Stimulated activated CD4-positive, alpha-beta T cell treated with anti-CD3 and anti-CD28 coated beads, Interleukin-4, amount 100 ng/mL, for 4 hours (primary cell): ENCODE measurements at places on chromosomes 7 and 10.

- no peak for DNase-seq
Observed at GRCh38 chr7:104986628-104987259, 27.3 kb upstream of the KMT2E start.

DNA sequence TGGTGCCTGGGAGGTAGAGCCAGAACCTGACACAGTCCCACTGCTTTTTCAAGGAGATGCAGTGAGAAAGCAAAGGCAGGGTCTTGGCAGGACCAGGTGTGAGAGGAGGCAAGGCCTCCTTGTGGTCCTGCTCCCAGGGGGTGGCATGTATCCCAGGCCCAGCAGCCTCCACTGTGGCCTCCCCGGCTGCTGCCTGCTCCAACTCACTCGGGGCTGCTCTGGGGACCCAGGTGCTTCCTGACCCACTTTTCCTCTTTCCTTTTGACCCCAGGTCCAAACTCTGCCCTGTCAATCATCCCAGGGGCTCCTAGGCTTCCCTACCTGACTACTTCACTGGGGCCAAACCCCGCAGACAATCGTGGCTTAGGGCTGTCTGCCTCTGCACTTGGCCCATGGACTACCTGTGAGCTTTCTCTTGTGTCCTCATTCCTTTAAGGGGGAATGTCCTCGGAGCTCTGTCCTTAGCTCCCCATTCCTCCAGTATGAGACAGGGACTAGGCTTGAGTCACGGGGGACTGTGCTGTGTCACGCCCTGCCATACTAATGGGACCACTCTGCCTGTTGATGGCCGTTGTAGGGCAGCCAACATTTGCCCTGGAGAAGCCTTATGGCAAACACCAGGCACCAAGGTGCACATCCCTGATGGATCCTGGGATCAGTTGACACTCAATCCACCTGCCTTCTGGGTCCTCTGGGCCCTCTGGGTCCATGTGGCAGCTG is 1.1 kb upstream of the AEBP1 start:
- no peak for DNase-seq

DNA sequence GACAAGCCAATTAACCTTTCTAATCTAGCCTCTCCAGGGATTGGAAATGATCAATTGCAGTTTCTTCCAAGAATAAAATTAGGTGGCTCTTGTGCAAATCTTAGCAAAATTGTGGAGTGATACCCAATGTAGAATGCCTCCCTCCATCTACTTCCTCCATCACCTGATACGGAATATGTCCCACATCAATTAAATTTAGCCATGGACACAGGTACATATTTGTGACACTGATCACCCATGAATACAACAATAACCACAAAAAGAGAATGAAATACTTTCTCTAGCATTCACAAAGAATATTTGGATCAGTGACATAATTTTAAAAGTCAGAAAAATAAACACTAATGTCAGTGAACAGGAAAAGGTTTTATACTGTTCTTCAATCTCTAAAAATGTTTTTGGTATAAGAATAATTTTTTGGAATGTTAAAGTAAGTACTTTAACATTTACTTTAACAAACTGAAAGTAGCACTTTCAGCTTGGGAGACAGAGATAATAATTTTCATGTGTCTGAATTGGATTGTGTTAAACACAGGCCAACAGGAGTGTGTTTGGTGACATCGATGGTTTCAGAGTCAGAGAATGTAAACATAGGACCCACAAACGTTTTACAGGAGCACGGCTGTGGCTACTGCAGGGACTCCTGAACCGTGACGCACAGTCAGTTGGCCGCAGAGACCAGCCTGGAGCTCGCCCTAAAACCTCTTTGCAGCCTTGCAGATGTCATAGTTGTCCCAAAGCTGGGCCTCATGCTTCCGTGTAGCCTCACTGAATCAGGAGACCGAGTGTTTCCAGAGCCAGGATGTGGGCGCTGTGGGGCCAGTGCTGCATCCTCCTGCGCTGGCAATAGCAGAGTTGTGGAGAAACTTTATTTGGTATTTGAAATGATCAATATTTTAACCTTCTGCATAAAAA is 7.2 kb downstream of the RBM20 start:
- no peak for DNase-seq

DNA sequence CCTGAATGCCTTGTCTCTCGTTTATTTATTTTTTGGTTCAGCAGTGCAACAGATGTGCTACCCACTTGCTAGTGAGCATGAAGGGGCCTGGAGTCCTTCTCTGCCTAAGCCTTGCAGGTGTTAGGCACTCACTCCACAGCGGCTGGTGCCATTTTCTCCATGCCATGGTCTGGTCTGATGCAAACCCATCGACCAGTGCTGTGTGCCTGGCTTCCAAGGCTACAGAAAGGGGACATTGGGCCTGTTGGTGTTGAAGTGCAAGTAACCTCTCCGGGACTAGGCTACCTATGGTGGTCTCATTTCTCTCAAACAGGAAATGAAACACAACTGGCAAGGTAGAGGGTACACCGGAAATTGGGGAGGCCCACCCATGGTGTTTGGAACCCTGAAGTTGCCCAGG is 198.1 kb downstream of the ADARB2 start:
- no peak for DNase-seq

- no peak for DNase-seq
Observed at GRCh38 chr7:82700741-82701140, 257.2 kb upstream of the CACNA2D1 start.

GRCh38 chr7:36310897-36311296 is 78.8 kb upstream of the ANLN start:
- DNase-seq, result no peak

DNA sequence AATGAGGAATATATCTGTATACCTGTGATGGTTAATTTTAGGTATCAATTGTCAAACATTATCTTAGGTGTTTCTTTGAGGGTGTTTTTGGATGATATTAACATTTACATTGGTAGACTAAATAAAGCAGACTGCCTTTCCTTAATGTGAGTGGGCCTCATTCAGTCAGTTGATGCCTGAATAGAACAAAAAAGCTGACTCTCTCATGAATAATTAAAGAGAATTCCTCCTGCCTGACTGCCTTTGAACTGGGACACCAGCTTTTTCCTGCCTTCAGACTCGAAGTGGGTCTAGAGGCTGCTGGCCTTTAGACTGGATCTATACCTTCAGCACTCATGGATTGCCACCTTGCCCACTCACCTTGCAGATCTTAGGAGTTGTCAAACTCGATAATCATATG is 117.9 kb upstream of the TMEM168 start:
- no peak for DNase-seq

DNA sequence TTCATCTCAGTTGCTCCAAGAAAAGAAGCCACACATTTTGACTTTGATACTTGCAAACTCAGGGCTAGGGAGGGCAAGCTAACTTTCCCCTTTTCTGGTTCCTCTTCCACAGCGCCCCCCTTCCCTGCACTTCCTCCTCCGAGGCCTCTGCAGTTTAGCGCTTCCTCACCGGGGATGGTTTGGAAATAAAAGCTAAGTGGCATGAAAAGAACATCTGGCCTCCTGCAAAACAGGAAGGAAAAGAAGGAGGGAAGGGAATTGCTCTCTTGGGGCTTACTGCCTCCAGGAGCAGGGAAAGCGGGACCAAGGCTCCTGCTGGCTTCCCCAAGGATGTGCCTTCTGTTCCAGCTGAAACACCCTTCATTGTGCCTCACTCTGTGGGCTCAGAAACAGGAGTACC is 42.3 kb downstream of the PRKCQ start:
- no peak for DNase-seq

- no peak for DNase-seq
Observed at GRCh38 chr10:3803295-3803926, 18.4 kb upstream of the KLF6 start.

- no peak for DNase-seq
Observed at GRCh38 chr10:129965425-129965808, 1.3 kb upstream of the EBF3 start.

GRCh38 chr7:39198556-39198955 is 220.8 kb downstream of the POU6F2 start:
- DNase-seq, result no peak

DNA sequence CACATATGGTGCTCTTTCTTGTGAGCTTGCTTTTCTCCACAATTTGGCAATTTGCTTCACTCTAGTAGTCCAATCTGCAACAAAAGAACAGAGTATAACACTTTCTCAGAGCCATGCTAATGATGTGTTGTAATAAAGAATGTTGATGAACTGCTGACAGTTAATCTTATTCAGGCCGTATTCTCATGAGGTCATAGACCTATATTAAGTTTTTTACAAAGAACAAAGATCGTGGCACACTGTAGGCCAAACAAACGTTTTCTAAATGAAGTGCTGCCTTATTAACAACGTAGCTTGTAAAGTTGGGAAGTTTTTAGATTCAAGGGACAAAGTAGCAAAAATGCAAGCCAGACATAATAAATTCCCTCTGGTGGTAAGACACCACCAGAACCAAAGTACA is 160.1 kb downstream of the GALNT11 start:
- no peak for DNase-seq

DNA sequence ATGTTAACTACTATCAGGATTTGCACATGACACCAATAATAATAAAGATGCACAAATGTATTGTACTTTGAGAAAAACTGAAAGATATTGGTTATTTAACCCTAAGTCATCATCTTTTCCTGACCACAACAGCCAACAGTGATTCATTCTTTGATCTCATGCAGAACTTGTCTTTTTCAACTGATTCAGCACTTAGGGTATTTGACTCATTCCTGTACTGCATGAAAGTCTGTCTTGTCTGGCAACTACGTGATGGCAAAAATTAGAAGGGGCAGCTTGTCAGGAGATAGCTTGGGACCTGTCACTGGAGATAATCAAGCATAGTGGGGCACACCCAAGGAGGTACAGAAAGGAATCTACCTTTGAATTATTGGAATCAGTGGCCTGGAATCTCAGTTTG is 77.8 kb upstream of the LRRC17 start:
- no peak for DNase-seq

- DNase-seq, result no peak
Observed at GRCh38 chr7:96016735-96017134, 244.4 kb downstream of the DYNC1I1 start.

- no peak for DNase-seq
Observed at GRCh38 chr10:61757525-61758397, 95.0 kb downstream of the CABCOCO1 start.

DNA sequence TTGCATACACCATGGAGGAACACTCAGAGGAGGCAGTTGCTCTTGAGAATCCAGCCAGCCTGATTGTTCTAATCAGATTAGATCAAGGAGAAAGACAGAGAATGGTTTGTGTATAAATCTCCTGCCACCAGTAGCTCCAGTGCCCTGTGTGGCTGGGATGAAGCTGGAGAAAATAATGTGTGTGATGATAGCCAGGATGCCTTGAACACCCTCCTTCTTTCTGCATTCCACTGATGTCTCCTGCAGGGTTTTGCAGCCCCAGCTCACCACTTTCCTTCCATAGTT is 614.7 kb upstream of the FOXK1 start:
- no peak for DNase-seq

DNA sequence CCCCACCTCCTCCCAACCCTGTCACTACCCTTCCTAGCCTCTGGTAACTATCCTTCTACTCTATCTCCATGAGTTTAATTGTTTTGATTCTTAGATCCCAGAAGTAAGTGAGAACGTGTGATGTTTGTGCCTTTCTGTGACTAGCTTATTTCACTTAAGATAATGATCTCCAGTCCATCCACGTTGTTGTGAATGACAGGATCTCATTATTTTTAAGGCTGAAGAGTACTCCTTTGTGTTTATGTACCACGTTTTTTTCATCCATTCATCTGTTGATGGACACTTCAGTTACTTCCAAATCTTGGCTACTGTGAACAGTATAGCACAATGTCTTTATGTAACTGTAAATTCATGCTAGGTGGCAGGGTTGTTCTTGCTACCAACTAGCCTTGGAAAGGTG is 461.6 kb downstream of the PLXDC2 start:
- no peak for DNase-seq

- DNase-seq, result no peak
Observed at GRCh38 chr10:60310740-60311139, 78.9 kb downstream of the ANK3 start.

DNA sequence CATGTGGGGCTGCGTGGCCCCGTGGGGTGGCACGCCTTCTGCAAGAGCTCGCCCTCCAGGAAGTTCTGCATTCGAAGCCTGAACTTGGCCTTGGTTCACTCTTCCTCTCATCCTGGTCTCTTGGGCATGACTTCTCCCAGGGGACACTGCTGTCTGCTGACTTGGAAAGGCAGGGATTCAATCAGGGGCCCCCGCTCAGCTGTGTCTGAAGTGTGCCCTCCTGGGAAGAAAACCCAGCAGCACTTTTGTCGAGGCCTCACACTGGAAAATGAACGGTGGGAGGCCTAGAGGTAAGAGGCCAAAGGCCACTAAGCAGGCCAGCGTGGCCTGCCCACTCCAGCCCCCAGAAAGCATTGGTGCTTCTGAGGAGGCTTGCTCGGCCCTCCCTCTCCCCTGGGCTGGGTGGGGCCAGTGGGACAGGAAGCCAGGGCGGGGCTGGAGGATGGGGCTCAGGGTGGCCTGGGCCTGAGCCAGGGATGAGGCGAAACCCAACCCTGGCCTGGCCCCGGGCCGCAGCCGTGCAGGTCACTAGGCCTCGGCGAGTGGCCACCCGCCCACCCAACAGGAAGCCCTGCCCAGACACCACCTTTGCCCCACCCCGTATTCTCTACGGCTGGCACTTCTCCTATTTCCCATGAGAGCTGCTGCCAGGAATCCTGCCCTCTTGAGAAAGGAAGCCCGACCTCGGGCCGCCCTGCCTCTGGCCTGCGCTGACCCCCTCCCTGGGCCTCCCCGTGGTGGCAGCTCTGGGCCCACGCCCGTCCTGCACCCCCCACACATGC is 81.1 kb downstream of the ZMIZ1 start:
- DNase-seq, result no peak

- DNase-seq, result no peak
Observed at GRCh38 chr10:96834120-96834519, 2.0 kb downstream of the LCOR start.

DNA sequence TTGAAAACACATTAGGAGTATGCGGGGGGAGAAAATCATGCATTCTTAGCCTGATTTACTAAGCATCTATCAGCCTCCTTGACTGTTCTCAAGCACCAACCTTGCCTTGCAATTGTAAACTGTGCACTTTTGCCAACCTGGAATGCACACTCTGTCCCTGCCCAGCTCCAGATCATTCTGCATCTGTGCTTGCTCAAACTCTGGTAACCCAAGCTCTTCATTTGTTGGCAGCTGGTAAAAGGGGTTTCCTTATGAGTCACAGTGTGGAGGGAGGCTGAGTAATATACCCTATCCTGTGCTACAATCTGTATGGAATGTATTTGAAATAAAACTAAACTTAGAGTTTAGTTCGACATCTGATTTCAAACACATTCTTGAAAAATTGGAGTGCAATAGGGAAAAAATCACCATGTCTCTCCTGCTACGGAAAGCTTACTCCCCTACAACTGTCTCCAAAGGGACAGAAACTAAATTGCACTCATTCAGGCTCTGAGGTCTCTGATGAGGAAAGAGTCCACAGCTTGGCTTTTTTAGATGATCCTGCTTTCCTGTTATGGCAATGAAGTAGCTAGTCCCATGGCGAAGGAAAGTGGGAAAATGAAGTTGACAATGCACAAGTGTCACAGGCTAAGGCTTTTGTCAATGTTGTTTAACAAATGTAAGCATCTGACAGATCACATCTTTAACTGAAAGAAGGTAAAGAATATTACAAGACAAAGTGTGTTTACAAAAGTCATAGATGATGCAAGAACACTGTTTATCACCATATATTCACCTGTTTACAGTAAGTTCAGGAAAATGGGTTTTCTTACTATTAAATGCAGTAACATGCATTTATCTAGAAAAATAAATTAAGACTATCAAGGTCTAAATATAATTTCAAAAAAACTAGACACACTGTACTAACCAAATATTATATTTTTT is 61.9 kb downstream of the TES start:
- no peak for DNase-seq
